ENCODE measurements at places on chromosomes 3 and 15.

DNA sequence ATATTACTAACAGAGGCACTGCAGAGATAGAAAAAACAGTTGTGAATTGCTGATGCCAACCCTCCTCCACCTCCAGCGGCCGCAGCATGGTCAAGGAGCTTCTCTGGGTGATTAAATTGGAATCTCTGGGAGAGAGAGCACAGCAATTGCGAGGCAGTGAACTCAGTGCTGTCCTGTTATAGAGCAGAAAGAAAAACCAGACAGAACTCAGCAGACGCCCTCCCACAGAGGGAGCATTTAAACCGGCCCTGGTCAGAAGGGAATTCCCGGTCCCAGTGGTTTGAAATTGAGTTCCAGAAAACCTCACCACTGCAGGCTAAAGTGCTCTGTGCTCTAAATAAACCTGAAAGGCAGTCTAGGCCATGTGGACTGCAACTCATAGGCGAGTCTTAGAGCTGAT, 175.4 kb downstream of the SQOR start:
- no peak for DNase-seq

DNA sequence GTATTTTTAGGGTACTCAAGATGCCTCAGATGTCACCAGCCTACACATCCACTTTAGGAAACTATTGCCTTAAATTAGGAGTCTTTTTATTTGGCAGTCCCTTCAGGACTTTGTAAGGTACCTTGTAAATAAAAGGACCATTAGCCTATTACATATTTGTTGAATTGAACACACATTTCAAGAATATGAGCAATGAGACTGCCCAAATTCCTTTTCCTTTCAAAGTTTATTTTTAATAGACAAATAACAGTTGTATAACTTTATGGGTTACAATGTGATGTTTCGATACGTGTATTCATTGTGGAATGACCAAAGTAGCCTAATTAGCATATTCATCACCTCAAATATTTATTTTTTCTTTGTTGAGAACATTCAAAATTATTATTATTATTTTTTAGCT, 176.7 kb upstream of the PDZRN3 start:
- no peak for DNase-seq

- no peak for DNase-seq
Observed at GRCh38 chr15:100902436-100903167, 16.6 kb upstream of the LRRK1 start.

GRCh38 chr15:81643771-81644170, 269.8 kb upstream of the TMC3 start:
- DNase-seq = no peak

DNA sequence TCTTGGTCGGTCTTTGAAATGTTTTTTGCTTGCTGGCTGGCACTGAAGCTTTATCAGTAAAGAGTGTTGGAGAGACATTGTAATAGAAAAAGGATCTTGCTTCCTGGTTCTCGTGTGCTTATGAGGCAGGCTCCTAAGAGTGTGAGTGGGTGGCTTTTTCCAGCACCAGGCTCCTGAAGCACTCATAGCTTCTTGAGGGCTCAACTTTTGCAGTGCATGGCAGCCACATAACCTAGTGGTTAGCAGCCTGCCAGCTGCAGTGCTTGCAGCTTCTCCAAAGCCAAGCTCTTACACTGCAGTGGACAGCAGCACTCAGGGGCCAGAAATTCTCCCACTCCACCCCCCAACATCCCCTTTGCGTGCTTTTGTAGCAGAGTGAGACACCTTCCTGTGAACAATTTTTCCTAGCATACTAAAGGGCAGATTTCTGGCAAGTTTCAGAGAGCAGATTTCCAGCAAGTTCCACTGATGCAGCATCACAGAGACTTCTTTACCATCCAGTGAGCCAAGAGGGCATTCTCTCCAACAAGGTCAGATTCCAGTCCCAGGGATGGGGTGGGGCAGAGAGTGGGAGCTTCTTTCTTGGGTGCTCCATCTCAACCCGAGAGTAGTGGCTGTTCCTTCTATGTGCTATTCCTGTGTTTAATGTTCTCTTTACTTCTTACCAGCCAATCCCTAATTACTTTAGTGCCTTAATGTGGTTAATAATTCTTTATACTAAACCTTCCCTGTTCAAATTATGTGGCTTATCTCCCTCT, 15.8 kb upstream of the ARHGEF26 start:
- no peak for DNase-seq

DNA sequence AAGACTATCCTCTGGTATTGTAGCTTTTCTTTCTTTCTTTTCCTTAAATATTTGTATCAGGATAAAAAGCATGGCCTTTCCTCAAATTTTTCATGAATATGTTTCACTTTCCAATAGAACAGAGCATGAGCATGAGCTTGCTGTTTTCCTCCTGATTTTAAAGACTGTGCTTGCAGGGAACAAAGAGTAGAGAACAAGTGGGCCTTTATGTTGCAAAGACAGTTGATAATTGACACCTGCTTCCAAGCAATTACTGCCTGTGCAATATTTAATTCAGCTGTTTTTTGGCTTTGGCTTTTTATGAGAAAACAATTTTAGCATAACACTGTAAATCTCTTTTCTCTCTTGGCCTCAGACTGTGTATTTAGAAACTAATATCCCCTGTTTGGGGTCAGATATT, 263.6 kb upstream of the AZI2 start:
- DNase-seq = no peak

GRCh38 chr15:88678755-88679154, 39.9 kb downstream of the ISG20 start:
- no peak for DNase-seq

DNA sequence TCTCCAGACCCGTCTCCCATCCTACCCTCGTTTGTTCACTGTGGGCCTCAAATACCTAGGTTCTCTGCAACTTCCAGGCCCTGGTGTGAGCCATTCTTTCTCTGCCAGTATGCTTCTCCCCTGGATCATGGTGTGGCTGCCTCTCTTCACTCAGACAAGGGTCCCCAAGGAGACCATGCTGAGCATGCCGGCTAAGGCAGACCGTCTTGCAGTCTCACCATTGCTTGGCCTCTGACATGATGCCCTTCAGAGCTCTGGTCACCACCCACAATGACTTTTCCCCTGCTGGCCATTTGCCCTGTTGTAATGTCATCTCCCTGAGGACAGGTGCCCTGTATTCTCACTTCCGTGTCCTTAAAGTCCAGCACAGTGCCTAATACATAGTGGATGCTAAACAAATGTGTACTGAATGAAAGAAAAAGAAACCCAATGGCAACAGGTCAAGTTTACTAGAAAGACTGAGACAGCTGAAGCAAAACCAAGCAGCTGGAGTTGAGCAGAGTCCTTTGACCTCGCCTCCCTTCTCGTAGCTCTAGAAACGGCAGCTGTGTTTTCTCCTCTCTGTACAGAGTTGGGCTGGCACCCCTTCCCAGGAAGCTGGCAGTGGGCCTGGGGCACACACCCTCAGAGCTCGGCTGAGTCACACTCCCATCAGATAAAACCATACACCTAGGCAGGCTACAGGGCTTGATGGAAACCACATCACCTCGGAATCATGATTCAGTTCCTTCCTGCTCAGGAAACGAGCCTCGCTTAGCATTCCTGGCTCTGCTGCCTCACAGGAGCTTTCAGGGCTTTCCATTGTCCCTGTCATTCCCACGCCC, 8.6 kb downstream of the TLR9 start:
- peak; percentile 56 for DNase-seq

GRCh38 chr3:68088216-68088615, 433.8 kb upstream of the SUCLG2 start:
- no peak for DNase-seq

- DNase-seq = no peak
Observed at GRCh38 chr3:143888846-143889245, 40.6 kb upstream of the SLC9A9 start.

DNA sequence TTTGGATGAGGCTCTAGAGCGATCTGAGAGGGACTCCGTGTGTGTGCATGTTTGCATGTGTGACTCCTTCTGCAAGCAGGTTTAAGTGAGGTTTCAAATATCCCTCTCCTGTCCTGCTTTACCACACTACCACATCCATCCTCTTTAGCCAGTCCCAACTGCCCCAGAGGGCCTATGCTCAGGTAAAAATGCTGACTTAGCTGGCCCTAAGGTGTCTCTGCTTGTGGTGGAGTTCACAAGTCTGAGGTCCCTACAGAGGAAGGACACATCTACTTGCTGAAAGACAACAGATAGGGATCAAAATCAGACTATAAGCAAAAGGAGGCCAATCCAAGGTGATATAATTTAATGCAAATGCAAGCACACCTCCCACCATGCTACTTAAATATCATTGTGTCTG, 87.2 kb downstream of the B3GNT5 start:
- no peak for DNase-seq

DNA sequence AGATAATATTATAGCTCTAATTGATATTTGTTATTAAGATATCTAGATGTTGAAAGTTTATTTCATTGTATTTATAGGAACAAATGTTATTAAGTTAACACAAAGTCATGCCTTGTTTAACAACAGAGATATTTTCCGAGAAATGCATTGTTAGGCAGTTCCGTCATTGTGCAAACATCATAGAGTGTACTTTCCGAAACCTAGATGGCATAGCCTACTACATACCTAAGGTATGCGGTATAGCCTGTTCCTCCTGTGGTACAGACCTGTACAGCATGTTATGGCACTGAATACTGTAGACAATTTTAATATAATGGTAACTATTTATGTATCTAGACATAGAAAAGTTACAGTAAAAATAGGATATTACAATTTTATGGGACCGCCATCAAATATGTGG, 114.3 kb downstream of the NAALADL2 start:
- no peak for DNase-seq

GRCh38 chr3:52983336-52983807, 62.5 kb downstream of the SFMBT1 start:
- DNase-seq = no peak

- DNase-seq = no peak
Observed at GRCh38 chr3:29644956-29645636, 364.2 kb downstream of the RBMS3 start.

- DNase-seq = no peak
Observed at GRCh38 chr3:127536830-127537812, 53.4 kb downstream of the TPRA1 start.

GRCh38 chr15:74213858-74214284, 11.3 kb upstream of the STRA6 start:
- DNase-seq = no peak

- peak; percentile 70 for DNase-seq
Observed at GRCh38 chr3:33883538-33883950, 85.1 kb downstream of the PDCD6IP start.

- DNase-seq = no peak
Observed at GRCh38 chr3:87696124-87697013, 362.4 kb downstream of the CGGBP1 start.
